ENCODE measurements at places on chromosomes 2 and 18. TPM values are rescaled to one million over a fixed set of nuclear protein-coding genes. Genes with fewer than 3 reads are reported as not detected.

DNA sequence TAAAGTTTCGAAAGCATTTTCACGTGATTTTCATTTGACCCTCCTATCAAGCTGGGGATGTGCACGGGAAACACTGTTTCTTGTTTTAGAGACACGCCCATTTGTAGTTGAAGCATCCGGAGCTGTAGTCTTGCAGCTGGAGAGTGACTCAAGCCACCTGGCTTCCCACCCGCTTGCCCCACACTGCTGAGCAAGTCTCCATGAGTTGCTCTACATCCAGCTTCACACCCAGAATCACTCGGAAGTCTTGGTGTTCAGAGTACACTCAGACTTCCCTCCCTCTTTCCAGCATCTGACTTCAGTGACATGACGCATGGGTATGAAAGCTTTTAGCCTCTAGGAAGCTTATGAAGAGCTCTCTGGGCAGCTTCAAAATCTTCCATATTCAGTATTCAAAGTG is 262.4 kb downstream of the NBAS start:
- no peak for DNase-seq

DNA sequence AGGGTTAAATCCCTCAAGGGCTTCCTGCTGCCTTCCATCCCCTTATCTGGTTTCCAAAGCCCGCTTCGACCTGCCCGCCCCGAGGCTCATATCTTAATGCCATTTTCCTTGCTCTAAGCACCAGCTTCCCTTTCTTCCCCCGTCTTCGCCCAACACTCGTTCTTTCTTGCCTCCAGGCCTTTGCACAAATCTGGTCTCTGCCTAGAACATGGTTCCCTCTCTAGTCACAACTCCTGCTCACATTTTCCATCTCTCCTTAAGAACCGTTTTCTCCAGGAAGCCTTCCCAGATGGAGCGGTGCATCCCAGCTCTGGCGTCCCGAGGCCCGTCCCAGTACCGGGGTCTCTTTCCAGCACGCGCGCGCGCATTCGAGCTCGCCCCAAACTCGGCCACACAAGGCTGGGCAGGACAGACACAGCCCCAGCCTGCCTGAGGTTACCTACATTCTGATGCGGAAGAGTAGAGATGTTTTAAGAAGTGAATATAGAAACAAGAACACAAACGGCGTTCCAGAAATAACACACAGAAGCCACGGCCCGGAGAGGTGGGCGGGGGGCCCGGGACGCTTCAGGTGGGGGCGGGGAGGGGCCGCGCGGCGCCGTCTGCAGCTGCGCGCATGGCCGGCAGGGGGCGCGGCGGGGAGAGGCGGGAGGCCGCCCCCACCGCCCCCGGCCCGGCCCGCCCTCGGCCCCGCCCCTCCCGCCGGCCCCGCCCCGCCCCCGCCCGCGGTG is at the start of gene DGKD:
DGKD (plus strand) TSS at position 726 of the 731 bp plus-strand sequence. CDS start 25 bp downstream, outside the sequence.
- no peak for DNase-seq

Gene D2HGDH
- 41.8 TPM for total RNA-seq

- no peak for DNase-seq
Measured at GRCh38 chr2:120231564-120231973, 8.4 kb upstream of the TMEM185B start.

GRCh38 chr2:74317701-74318100 is 25.5 kb downstream of the SLC4A5 start:
- DNase-seq = no peak

Data from lower leg skin (tissue), 4 donors.